ENCODE measurements at places on chromosomes 6 and 20.
A peak's percentile ranks its signal among the peaks of the same experiment; 100 is the strongest.

- H3K4me1 ChIP-seq = no peaks in the 10 kb centered on the region
- DNase-seq = no peak
- peaks cover 14% of the 10 kb centered on the region for H3K27me3 ChIP-seq
Measured at GRCh38 chr6:116528780-116529179, 16.7 kb downstream of the TRAPPC3L start.

DNA sequence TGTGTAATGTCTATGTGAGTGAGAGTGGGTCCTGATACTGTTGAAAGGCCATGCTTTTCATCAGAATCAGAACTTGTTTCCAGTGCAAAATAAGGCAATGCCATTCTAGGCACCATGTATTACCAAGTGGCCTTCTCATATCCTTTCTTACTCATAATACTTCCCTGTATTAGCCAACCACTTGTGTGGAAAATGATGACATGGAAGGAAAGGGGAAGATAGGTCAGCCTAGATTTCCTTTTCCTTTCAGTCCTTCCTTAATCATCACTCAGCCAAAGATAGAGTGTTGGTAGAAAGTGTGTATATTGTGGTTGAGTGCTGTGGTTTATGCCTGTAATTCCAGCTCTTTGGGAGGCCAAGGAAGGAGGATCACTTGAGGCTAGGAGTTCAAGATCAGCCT, 158.6 kb upstream of the PREP start:
- H3K4me1 ChIP-seq = no peaks in the 10 kb centered on the region
- H3K4me3 ChIP-seq = no peak overlapping the region
- H3K27ac ChIP-seq = no peak overlapping the region

DNA sequence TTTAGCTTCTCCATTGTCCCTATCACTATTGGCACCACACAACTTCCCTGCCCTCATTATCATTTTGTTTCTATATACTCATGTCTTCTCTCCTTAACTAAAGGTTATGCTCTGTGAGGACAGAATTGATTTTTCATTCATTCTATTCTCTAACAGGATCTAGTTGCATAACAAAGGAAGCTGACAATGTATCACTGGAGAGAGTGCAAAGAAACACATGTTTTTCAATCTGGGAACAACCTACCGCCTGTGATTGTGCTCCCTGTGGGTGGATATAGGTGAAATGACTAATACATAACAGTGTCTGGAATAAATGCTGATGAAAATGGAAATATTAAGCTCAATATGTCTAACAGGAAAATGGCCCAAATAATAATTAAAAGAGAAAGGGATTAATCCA, 56.6 kb downstream of the COL12A1 start:
- H3K4me3 ChIP-seq = no peak overlapping the region
- peaks cover 2% of the 10 kb centered on the region for H3K27me3 ChIP-seq
- no peak overlapping the region for H3K27ac ChIP-seq
- no peaks in the 10 kb centered on the region for H3K4me1 ChIP-seq
- DNase-seq = no peak

DNA sequence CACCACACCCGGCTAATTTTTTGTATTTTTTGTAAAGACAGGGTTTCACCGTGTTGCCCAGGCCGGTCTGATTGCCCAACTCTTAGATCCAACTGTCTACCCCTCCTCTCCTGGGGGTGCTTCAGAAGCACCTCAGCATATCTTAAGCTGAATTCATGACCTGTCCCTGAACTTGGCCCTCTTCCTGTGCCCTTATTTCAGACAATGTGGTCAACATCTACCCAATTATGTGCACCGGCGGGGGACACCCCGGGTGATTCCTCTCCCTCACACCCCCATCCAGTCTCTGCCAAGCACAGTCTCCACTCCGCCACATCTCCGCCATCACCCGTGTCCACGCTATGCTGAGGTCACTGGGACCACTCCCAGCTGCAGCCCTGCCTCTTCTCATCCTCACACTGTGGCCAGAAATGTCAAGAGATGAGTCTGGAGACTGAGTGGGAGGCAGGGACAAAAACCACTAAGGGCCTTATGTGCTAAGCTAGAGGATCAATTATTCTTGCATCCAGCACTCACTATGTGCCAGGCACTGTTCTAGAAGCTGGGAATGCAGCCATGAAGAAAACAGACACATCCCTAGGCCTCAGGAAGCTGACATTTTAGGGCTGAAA, 111.9 kb downstream of the ARMC2 start:
- no peak overlapping the region for H3K27ac ChIP-seq
- peaks cover 2% of the 10 kb centered on the region for H3K4me1 ChIP-seq
- H3K36me3 ChIP-seq = no peaks in the 10 kb centered on the region
- no peak for DNase-seq
- no peak overlapping the region for H3K4me3 ChIP-seq

- H3K4me1 ChIP-seq = no peaks in the 10 kb centered on the region
- H3K27ac ChIP-seq = no peak overlapping the region
- H3K27me3 ChIP-seq = no peaks in the 10 kb centered on the region
- H3K36me3 ChIP-seq = no peaks in the 10 kb centered on the region
- no peak overlapping the region for H3K4me3 ChIP-seq
- DNase-seq = no peak
Measured at GRCh38 chr6:51398793-51399192, 580.1 kb downstream of the TFAP2B start.

GRCh38 chr6:44270526-44271405, 516 bp downstream of the TMEM151B start:
- DNase-seq = no peak
- peak overlapping the region; percentile 87 for H3K4me3 ChIP-seq
- H3K27me3 ChIP-seq = peaks cover 40% of the 10 kb centered on the region
- H3K36me3 ChIP-seq = no peaks in the 10 kb centered on the region

DNA sequence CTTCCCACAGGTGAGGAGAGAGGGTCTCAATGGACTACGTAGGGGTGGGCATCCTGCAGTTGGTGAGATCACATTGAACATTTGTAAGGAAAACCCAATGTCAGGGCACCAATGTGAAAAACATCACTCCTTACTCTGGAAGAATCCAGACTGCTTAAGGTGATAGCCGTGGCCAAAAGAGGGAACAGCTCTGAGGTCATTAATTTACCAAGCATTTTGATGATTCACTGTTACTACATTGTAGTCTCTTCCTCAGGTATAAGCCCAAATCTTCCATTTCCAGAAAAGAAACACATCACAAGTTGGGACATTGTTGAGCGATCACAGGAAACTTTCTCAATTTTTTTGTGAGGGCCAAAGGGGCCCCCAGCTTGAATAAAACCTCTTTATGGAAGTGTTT, 61.1 kb upstream of the SPTLC3 start:
- DNase-seq = no peak
- H3K27me3 ChIP-seq = no peaks in the 10 kb centered on the region
- no peaks in the 10 kb centered on the region for H3K36me3 ChIP-seq
- H3K27ac ChIP-seq = no peak overlapping the region

DNA sequence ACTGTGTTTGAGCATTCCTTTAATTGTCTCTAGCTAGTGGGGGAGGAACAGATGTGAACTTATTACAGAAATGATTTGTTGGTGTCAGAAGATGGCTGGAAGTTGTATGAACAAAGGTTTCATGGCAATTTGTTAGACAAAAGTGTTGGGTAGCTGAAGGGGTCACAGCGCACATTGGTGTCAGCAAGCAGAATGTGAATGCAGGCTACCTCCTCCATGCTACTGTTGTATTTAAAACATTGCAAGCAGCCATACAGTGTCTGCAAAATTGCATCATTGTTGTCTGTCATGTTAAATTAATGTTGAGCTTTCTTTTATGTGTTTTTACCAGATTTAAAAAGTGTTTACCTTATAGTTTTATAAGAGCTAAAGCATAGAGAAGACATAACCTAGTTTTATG, 6.2 kb downstream of the LRRC1 start:
- H3K27ac ChIP-seq = no peak overlapping the region
- H3K4me1 ChIP-seq = peaks cover 12% of the 10 kb centered on the region
- no peak overlapping the region for H3K4me3 ChIP-seq
- DNase-seq = no peak
- H3K36me3 ChIP-seq = no peaks in the 10 kb centered on the region
- H3K27me3 ChIP-seq = no peaks in the 10 kb centered on the region

- H3K4me1 ChIP-seq = no peaks in the 10 kb centered on the region
- no peak overlapping the region for H3K4me3 ChIP-seq
- no peak for DNase-seq
- no peak overlapping the region for H3K27ac ChIP-seq
Measured at GRCh38 chr20:59920944-59921343, 12.5 kb downstream of the SYCP2 start.

All from naive thymus-derived CD8-positive, alpha-beta T cell (primary cell).